ENCODE measurements at places on chromosomes 2 and 18.

- no peak for DNase-seq
Observed at GRCh38 chr2:157413326-157414035, 30.4 kb downstream of the CYTIP start.

- no peak for DNase-seq
Observed at GRCh38 chr2:217801115-217801531, 201.7 kb downstream of the TNS1 start.

DNA sequence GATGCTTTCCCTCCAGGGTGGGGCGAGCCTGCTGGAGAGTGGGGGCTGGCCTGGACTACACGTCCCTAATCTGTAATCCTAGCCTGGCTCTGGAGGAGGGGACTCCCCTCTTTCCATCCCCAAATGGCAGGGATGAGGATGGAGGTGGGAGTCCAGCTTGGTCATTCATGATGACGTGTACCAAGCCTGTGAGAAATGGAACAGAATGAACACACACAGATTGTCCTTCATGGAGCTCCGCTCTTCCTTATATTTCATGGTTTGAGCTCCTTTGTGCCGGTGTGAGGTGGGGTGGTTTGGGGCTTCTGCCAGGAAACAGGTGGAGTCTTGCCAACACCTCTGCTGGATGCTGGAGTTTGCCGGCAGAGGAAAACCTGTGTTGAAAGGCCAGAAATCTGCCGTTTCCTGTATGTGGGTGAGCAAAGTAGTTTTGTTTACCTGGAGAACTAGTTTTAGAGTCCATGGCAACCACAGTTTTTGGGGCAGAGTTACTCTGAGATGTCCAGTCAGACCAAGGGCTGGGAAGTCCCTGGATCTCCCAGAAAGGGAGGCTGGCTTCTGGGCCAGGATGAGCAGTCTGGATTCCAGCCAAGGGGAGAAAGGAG is 417.6 kb upstream of the MEX3C start:
- DNase-seq = no peak

GRCh38 chr18:923144-923866 is 18.6 kb downstream of the ADCYAP1 start:
- no peak for DNase-seq

DNA sequence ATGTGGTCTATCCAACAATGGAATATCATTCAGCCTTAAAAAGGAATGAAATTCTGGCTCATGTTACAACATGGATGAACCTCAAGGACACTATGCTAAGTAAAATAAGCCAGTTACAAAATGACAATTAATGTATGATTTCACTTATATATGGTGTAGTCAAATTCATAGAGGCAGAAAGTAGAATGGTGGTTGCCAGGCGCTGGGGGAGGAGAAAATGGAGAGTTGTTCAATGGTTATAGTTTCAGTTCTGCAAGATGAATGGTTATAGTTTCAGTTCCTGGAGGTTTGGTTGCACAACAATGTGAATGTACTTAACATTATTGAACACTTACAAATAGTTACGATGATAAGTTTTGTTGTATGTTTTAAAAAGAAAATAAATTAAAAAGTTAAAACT is 79.2 kb upstream of the IL1R2 start:
- no peak for DNase-seq

DNA sequence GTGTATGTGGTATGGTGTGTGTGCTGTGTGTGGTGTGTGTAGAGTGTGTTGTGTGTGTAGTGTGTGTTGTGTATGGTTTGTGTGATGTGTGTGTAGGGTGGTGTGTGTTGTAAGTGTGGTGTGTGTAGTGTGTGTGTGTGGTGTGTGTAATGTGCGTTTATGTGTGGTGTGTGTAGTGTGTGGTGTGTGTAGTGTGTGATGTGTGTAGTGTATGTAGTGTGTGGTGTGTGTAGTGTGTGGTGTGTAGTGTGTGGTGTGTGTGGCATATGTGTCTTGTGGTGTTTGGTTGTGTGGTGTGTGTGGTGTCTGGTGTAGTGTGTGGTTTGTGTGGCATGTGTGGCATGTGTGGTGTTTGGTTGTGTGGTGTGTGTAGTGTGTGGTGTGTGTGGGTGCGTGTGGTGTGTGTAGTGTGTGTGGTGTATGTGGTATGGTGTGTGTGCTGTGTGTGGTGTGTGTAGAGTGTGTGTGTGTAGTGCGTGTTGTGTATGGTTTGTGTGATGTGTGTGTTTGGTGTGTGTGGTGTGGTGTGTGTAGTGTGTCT is 4.0 kb upstream of the RTP5 start:
- DNase-seq = no peak

GRCh38 chr2:111094691-111095090 is 26.0 kb upstream of the BCL2L11 start:
- no peak for DNase-seq

DNA sequence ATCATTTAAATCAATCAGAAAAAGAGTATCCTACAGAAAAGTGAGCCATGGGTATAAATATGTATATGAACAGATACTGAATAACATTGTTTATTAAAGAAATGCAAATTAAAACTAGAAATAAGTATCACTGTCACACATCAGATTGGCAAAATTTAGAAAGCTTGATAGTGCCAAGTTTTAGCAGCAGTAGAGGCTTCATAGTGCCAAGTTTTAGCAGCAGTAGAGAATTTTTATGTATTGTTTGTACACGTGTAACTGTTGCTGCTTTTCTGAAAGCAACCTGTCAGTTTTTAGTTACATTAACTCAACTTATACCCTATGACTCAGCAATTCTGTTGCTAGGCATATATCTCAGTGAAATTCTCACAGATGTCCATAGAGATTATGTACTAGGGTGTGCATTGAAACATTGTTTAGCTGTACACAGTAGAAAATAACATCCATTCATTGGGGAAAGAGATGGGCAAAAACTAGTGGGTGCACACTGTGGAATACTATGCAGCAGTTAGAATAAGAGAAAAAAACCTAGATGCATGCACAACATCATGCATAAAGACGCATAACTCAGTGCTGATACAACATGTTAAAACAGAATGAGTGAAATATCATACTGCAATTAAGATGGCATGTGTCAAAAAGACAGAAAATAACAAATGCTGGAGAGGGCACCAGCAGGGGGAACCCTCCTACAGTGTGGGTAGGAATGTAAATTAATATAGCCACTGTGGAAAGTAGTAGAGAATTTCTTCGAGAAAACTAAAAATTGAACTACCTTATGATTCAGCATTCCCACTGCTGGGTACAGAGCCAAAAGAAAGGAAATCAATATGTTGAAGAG is 294.5 kb upstream of the NT5C1B start:
- DNase-seq = no peak

- no peak for DNase-seq
Observed at GRCh38 chr2:212596688-212597087, 58.1 kb upstream of the ERBB4 start.

GRCh38 chr18:34870555-34871310 is 160.6 kb downstream of the DTNA start:
- DNase-seq = no peak

DNA sequence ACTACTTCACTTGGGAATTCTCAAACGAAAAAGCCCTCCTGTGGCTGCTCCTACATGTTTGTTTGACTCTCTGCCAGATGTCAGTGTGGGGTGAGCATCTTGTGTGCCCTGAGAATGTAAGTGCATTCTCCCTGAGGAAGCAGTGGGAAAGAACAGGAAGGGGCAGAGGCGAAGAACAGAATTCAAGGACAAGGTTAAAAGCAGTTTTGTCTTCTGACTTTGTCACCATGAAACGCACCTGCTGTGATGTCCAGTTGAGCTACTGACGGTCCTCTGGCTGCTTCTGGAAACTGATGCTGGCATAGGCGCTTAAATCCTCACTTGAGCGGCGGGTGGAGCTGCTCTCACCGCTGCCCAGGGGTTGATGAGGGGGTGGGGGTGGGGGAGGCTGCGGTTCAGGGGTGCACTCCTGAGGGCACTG is 4.9 kb downstream of the IRS1 start:
- DNase-seq = peak; percentile 63

- no peak for DNase-seq
Observed at GRCh38 chr2:205967391-205968075, 118.4 kb downstream of the INO80D start.

- DNase-seq = no peak
Observed at GRCh38 chr2:121088251-121089165, 196.5 kb downstream of the TFCP2L1 start.

GRCh38 chr18:55743736-55744135 is 155.7 kb upstream of the TCF4 start:
- DNase-seq = no peak

GRCh38 chr2:55159037-55159651 is 72.9 kb downstream of the CLHC1 start:
- no peak for DNase-seq

DNA sequence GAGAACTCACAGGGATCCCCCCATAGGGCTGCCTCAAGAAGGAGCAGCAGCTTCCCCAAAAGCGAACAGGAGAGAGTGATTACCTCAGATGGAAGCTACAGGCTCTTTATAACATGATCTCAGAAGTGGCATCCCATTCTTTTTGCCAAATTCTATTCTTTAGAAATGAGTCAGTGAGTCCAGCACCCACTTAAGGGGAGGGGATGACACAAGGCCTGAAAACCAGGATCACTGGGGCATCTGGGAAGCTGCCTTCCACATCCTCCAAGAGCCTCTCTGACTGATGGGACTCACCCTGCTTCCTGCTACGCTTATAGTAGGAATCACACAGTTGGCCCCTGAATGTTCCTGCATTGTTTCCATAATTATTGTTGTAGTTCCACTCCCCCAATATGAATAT is 96.5 kb downstream of the MAPK4 start:
- DNase-seq = no peak

- peak; percentile 69 for DNase-seq
Observed at GRCh38 chr2:209913786-209914345, 88.6 kb upstream of the RPE start.

- DNase-seq = no peak
Observed at GRCh38 chr2:64551851-64552250, 27.7 kb downstream of the AFTPH start.

GRCh38 chr2:194896871-194897270 is 760.2 kb upstream of the SLC39A10 start:
- DNase-seq = no peak

- DNase-seq = no peak
Observed at GRCh38 chr2:217313386-217313785, 453.5 kb upstream of the TNP1 start.
